ENCODE measurements at places on chromosomes 5 and 9. TPM values are rescaled to one million over a fixed set of nuclear protein-coding genes. Genes with fewer than 3 reads are reported as not detected.

The ARHGEF39 gene
- polyA plus RNA-seq, result 0.77 TPM

- H3K27me3 ChIP-seq, result no peaks in the 10 kb centered on the region
- no peak overlapping the region for H3K27ac ChIP-seq
- peak; percentile 82 for DNase-seq
- no peaks in the 10 kb centered on the region for H3K4me1 ChIP-seq
- H3K4me3 ChIP-seq, result no peak overlapping the region
These were observed 76.3 kb downstream of the ZNF608 start for GRCh38 chr5:124669956-124670721.

DNA sequence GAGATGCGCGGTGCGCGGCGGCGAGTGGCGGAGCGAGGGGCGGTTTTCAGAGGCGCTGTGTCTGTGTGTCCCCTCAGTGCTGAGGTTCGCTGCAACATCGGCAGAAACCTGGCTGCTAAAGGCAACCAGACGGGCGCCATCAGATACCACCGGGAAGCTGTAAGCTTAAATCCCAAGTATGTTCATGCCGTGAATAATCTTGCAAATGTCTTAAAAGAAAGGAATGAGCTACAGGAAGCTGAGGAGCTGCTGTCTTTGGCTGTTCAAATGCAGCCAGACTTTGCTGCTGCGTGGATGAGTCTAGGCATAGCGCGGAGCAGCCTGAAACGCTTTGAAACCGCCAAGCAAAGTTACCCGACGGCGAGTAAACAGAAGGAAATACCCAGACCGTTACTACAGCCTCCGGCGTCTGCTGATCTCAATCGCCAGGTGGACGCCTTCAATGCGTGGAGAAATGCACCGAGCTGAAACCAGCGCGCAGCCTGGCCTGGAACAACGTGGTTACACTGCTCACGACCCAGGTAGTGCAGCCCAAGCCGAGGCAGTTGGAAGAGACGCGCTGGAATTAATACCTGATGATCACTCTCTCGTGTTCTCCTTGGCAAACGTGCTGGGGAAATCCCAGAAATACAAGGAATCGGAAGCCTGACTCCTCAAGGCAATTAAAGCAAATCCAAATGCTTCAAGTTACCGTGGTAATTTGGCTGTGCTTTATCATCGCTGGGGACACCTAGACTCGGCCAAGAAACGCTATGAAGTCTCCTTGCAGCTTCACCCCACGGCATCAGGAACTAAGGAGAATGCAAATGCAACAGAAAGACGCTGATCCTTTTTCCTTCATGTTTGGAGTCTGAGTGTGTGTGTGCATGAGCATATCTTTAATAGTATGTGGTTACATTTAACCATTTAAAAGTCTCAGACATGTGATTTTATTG, 15.9 kb downstream of the OR2V1 start:
- H3K4me1 ChIP-seq, result no peaks in the 10 kb centered on the region
- no peak overlapping the region for H3K27ac ChIP-seq
- no peaks in the 10 kb centered on the region for H3K36me3 ChIP-seq
- H3K27me3 ChIP-seq, result peaks cover 20% of the 10 kb centered on the region

DNA sequence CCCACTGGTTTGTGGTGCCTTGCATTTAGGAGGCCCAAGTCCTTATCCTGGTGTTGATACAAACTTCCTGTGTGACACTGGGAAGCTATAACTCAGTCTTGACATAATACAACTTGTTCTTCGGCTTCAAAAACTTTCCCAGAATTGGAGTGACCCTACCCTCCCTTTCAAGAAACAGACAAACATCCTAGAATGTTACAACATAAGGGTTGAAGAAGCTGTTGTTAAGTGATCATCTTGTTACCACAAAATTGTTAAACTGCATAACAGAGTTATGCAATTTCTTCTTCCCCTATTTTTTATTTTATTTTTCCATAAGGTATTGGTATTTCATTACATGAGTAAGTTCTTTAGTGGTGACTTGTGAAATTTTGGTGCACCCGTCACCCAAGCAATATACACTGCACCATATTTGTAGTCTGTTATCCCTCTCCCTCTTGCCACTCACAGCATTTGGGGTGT, 21.3 kb downstream of the TLR4 start:
- no peaks in the 10 kb centered on the region for H3K36me3 ChIP-seq
- no peaks in the 10 kb centered on the region for H3K4me1 ChIP-seq
- no peak overlapping the region for H3K4me3 ChIP-seq
- H3K27ac ChIP-seq, result no peak overlapping the region
- H3K27me3 ChIP-seq, result no peaks in the 10 kb centered on the region

- no peak overlapping the region for H3K4me3 ChIP-seq
- no peak for DNase-seq
- no peak overlapping the region for H3K27ac ChIP-seq
- H3K27me3 ChIP-seq, result no peaks in the 10 kb centered on the region
- peaks cover 8% of the 10 kb centered on the region for H3K4me1 ChIP-seq
These were observed 10.6 kb upstream of the GPX8 start for GRCh38 chr5:55149308-55149795.

DNA sequence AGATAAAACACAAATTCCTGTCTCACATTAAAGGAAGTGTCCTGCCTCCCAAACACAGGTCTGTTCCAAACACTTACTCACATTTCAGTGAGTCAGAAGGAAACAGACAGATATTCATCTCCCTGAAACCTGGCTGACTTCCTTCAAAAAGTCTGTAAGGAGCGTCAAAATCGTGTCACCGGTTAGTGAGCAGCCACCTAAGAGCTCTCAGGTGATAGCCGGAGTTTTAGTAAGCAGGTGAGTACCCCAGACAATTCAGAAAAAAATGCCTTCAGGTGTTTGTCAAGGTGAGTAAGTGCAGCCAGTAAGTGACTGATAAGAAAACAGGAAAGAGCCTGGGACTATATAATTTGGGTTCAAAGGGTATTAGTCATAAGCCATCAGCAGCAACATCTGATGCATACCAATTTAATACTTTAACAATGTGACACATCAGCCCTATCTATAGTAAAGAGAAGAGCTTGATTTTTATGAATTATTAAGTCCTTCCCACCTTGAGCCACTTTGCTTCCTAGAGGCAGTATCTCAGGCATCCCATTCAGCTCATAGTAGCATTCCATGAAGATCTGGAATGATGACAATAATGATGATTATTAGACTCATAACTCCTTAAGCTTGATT, 1.3 kb upstream of the ITGA2 start:
- peaks cover 7% of the 10 kb centered on the region for H3K4me1 ChIP-seq
- H3K4me3 ChIP-seq, result no peak overlapping the region
- no peak for DNase-seq
- no peak overlapping the region for H3K27ac ChIP-seq
- no peaks in the 10 kb centered on the region for H3K27me3 ChIP-seq
